IPS DF 6.9 (cell line): ENCODE measurements at places on chromosomes 13 and 19.

- no peak for DNase-seq
These were observed 1491.9 kb downstream of the SLITRK5 start for GRCh38 chr13:89163096-89163495.

DNA sequence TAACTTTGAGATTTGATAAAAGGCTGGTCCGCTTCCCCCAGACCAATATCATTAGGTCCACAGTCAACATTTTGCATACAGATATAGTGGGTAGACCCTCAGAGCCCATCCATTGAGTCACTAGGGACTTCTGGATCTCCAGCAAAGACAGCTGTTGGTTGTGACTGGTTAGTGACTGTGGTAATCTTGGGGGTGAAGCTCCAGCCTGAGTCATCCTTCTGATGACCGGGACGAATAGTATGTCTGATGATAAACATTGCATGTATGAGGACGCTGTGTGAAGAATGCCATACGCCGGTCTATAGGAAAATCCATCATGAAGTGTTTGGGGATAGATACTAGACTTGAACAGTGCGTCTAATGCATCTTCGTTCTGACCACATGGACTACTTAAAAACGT, 307.0 kb downstream of the UQCRFS1 start:
- no peak for DNase-seq

DNA sequence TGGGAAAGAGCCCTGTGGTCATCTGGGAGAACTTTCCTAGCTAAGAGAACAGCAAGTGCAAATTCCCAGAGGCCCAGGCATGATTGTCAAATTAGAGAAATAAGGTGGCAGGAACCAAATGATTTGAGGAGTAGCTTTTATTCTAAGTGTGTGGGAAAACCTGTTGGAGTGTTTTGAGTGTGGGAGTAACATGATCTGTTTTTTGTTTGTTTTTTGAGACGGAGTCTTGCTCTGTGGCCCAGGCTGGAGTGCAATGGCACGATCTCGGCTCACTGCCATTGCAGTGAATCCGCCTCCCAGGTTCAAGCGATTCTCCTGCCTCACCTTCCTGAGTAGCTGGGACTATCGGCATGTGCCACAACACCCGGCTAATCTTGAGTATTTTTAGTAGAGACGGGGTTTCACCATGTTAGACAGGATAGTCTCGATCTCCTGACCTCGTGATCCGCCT, 2.4 kb downstream of the SAE1 start:
- no peak for DNase-seq

- no peak for DNase-seq
These were observed 134.0 kb downstream of the TBC1D4 start for GRCh38 chr13:75347925-75348324.

- DNase-seq: no peak
These were observed 7.3 kb downstream of the PPP6R1 start for GRCh38 chr19:55251341-55252081.

DNA sequence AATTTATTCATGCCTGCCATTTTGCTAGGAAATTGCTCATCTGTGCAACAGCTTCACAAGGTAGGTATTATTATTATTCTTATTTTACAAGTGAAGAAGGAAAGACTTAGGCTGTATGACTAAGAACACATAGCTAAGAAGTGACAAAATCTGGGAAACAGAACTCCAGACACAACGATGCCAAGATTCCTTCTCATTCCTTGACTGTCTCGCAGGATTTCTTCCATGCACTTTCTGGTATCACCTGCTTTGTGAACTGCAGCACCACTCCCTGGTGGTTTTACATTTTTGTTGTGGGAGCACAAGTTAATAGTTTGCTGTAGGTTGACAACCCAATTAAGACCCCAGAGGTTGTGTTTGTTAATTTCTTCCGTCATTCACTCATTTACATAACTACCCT, 188.5 kb downstream of the LACC1 start:
- DNase-seq: no peak
